ENCODE measurements at places on chromosomes 3 and 15.

- DNase-seq: peak; percentile 73
These were observed 54.8 kb downstream of the ANAPC13 start for GRCh38 chr3:134430950-134431445.

DNA sequence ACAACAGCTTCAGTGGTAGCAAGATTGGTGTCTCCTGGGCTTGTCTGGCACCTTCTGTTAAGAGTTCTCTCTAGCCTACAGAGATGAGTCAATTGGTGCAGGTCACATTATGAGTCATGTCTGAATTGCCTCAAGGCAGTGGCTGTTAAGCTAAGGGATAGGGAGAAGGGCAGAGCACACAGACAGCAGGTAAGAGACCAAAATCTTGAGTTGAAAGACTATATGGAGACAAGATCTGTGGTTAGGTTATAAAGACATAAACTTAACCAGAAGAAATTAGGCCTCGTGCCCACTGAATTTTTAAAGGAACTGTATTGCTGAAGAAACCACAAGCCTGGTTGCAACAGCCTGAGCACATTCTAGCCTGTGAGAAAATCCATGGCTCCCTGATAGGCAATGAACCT lies 19.2 kb upstream of the KPNA1 start:
- DNase-seq: no peak

DNA sequence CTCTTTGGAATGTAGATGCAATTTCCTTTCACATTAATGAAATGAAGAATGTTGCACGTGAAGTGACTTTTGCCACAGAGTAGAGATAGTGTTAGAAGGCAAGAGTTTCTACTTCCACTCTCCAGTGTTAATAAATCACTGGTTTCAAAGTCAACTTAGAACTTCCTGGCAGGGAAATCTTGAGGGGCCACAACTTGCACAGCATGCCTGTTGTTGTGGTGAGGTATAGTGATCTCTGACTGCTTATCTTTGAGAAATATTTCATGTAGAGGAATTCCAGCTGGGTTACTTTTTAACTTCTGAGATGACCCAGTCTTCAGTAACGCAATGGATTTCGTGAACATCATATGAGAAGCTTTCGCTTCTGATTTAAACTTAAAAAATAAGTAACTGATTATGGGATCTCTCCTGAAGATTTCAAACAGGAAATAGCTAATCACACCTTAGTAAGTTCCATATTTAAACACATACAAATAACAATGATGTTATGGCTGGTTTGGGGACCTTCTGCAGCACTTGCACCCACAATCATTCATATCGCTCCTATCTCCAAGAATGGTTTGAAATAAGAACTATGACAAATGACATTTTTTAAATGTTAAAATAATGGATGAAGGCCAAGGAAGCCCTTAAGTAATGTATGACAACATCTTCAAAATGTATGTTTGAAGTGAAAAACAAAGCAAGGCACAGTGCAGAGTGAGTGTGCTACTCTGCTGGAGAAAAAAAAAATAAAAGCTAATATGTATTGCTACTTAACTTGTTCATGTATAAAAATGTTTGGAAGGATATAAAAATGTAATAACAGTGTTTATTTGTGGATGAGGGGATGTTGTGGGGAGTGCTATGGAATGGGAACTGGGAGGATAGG lies 726.5 kb upstream of the NECTIN3 start:
- DNase-seq: no peak

GRCh38 chr3:38226273-38226672 lies 39.3 kb upstream of the SLC22A13 start:
- DNase-seq: no peak

DNA sequence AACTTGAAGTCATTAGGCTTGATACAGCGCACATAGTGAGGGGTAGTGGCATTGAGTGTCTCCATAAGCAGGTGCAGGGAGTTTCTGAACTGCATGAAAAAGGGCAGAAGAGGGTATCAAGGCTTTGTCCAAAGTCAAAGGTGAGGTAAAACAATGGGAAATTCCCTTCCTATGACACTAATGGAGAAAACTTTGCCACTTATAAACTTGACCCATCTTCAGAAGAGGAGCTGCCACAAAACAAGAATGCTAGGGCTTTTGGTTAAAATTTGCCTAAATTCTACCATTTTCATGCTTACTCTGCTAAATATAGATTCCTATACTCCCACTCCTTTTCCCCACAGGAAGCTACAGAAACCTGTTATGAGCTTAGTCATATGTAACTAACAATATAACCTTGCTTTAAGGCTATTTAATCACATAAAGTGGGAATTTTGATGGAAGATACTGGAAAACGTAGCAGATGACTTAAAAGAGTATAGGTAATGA lies 87.5 kb upstream of the MYO5C start:
- no peak for DNase-seq

GRCh38 chr3:127464642-127465041 lies 125.9 kb downstream of the TPRA1 start:
- DNase-seq: no peak

DNA sequence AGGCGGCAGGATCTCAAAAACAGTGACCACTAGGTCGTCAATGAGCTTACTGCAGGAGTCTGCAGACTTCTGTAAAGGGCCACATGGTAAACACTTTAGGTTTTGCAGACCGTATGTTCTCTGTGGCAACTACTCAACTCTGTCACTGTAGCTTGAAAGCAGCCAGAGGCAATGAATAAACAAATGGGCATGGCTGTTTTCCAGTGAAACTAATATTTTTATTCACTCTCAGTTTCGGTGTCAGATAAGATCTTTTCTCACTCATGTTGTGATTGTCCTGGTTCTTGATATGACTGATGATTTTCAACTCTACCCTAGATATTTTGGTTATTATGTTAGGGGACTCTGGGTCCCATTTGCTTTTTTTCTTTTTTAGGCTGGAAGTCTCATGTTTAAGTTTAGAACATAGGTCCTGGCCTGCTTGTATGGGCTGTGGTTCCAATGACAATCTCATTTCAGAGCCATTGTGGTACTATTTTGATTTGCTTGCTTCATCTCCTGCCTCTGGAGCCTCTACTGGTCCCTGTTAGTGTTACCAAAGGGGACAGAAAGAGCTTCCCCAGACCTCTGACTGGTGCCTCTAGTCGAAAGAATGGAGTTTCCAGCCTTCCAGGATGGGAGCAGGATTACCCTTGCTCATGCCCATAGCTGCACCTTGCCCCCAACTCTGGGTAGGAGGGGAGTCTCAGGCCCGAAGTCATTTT lies 222.0 kb downstream of the STT3B start:
- DNase-seq: no peak

- no peak for DNase-seq
These were observed 177.1 kb upstream of the CHRNA7 start for GRCh38 chr15:31852933-31853799.

DNA sequence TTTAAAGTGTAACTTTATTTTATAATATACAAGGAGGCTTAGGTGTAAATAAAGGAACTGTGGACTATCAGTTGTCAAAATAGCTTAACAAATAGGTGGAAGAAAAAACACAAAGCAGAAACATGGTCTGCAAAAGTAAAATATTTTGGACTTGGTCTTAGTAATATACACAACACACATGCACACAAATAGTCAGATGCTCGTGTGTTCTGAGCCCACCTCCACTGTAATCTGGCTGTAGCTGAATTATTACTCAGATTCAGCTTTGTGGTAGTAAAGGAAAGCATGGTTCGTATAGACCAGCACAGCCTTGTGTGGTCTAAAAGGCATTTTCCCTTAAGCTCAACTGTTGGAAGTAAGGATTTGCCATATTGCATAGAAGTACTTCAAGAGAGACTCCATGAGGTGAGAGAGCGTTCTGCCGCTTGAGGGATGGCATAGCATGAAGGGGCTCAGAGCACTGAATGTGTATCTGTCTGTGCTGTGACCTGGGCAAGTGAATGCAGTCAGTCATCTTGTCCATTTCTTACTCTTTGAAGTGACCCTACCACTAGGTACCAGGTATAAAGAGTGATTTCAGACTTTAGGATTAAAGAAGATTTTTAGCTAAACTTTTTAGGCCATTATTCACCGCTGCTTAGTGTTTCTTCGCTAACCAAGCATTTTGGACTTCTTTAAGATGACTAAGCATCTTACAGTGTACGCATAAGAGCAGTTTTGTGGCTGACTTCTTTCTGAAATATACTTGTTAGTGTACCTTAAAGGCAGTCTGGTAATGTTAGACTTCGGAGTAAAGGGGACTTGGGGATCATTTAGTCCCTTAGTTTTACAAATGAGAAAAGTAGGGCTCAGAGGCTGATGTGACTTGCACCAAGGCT lies 15.2 kb downstream of the TPM1 start:
- no peak for DNase-seq

DNA sequence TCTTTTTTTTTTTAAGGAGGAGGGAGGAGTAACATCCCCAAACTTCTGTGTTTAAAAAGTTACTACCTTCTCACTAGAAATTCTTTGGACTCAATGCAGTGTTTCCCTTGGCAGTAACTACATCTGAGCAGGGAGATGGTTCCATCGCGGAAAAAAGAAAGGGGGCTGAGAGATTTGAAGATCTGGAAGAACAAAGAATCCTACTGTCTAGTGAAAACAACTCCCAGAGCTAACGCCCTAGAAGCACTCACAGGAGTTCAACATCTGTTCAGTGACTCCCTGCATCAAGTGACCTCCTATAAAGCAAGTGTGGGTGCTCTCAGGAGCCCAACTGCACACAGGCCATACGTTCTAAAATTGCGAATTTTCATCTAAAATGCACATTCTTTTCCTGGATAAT lies 66.8 kb upstream of the PXYLP1 start:
- no peak for DNase-seq

DNA sequence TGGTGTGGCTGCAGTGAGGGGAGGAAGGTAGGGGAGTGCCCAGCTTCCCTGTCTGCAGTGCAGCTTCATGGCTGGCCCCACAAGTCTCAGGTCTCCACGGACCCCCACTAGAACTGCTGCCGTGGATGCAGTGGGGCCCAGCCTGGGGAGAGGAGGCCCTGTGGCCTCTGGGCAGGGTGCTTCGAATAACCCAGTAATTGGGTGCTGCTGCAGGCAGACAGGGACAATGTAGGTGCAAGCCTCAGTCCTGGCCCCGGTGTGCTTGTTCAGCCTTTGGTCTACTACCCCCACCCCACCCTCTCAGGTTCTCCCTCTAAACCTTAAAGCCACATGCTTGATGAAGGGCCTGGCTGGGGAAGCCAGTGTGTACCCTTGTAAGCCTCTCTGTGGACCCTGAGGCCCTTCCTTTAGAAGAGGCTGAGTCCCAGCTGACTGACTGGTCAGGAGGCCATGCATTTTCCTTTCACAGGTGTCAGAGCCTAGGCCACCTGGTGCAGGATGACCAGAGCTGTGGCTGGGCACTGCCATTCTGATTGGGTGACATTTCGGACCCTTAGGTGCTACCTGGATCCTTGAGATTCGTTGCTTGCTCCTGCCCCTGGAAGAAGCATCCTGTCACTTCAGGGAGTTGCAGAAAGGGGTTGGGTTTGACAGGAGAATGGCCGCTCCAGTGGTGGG lies 21.1 kb upstream of the EXOG start:
- no peak for DNase-seq

DNA sequence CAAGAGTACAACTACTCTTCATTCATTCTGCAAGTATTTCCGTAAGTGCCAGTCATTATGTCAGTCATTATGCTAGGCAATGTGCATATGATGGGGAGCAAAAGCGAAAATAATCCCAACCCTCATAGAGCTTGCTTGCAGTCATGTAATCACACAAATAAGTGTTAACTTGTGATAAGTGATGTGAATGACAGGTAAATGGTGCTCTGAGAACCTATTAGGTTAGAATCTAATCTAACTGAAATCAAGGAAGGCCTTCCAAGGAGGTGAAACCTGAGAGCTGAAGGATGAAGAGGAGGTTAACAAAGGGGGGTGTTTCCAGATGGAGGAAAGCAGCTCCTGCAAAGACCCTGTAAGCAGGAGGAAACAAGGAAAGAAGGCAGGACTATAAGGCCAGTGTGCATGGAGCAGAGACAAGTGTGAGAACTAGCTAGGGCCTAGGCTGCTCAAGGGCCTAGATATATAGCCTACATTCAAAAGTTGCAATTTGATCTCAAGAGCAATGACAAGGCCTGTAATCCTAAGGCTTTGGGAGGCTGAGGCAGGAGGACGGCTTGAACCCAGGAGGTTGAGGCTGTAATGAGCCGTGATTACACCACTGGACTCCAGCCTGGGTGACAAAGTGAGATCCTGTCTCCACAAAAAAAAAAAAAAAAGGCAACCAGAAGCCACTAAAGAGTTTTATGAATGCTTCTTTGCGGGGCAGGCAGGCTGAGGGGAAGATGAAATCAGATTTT lies 5.3 kb downstream of the PTPN9 start:
- no peak for DNase-seq

GRCh38 chr15:51853998-51854397 lies 24.5 kb downstream of the TMOD3 start:
- no peak for DNase-seq

DNA sequence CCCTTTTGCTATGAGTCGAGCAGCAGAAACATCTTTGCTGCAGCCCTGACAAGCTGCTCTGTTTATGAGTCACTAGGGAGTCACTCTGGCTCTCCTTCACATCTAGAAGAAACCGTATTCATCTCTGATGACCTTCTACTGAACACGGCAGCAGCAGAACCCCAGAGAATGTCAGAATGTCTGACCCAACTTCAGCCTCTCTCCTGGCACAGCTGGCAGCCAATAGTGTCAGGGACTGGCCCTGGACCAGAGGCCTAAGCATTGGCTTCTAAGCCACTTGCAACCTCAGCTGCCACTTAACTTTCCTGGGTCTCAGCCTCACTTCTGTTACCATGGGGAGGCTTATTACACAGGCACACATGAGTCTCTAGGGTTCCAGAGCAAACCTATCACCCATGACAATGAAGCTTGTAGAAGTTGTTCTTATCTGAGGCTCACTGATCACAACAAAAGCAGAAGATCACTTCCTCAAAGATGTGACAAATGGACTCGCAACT lies 184.1 kb upstream of the TLE3 start:
- peak; percentile 7 for DNase-seq

All from D341Med (cell line).